ENCODE measurements at places on chromosomes 2 and 18.

- DNase-seq: no peak
These were observed 273.1 kb upstream of the SMIM21 start for GRCh38 chr18:75700561-75700960.

GRCh38 chr2:240796543-240797499 is 23.2 kb downstream of the KIF1A start:
- no peak for DNase-seq

GRCh38 chr2:109726379-109727270 is 67.5 kb upstream of the RGPD5 start:
- no peak for DNase-seq

DNA sequence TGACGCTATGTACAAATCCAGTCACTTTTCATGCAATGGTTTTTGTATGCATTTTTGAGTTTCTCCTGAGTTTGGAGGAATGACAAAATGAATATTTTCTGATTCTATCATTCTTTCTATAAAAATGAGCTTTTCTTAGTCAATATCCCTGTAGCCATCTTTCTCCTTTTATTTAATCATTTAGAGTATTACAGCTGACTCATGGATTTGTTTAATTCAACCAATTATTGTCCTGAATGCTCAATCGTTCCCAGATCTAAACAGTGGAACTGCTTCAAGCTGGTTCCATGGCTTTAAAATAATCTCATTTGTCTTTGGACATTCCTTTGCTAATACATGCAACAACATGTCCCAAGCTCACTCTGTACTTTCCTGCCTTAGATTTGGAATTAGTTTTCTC is 368.8 kb downstream of the ADCYAP1 start:
- DNase-seq: no peak

- DNase-seq: no peak
These were observed 3.1 kb downstream of the KCNE4 start for GRCh38 chr2:223055140-223055539.

GRCh38 chr2:173339807-173340206 is 14.9 kb upstream of the CDCA7 start:
- no peak for DNase-seq

GRCh38 chr2:23545811-23546210 is 160.8 kb downstream of the KLHL29 start:
- DNase-seq: no peak

DNA sequence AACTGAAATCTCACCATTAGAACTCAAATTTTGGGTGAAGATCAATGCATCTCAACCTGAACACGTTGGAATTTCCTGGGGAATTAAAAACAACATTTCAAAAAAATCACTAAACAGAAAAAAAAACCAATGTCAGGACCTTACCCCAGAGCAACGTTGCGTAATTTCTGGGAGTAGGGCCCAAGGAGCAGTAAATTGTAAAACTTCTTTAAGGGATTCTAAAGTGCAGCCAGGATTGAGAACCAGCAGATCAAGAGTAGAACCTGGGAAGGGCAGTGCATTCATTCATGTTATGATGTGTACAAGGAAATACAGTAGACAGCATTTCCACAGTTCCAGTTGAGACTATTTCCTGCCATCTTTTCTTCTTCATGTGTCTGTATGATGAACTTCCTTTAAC is 56.9 kb downstream of the RHBDD1 start:
- DNase-seq: no peak

DNA sequence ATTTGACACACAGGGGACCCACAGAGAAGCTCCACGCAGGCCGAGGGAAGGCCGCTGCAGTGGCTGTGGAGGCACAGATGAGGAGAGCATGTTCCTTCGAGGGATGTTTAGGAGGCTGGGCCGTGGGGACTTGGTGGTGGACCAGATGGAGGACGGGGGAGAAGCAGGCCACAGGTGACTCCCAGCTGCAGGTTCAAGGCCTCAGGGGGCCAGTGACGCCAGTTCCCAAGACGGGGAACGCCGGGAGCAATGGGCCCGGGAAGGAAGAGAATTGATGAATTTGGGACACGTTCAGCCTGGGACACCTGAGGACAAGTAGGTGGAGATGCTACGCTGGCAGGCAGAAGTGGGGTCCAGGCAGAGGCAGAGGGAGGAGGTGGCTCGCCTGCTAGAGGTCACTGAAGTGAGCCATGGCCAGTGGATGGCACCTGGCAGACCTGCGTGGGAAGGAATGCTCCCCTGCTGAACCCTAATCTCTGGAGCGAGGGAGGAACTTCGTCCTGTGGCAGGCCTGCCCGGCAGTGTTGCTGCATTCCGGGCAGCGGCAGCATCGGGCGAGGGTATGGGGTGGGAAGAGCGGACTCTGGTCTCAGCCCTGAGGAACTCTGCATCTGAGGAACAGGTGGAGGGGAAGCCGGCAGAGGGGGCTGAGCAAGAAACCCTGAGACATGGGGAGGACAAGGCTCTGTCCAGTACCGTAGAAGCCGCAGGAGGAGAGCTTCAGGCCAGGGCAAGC is 25.2 kb upstream of the HPCAL1 start:
- DNase-seq: no peak

DNA sequence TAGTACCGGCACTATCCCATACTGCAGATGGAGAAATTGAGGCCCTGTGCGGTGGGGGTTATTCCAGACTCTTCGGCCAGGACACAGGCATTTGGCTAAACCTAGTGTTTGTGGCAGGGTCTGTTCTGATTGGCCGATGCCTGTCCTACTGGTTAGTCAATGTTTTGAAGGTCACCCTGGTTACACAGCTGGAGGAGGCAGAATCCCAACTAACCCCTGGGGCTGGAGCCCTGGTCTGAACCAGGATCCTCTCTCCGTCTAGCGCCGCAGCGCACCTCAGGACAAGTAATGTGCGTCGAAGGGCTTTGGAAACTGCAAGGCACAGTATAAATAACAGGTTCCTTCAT is 19.4 kb downstream of the TEX44 start:
- DNase-seq: no peak

GRCh38 chr2:128300151-128301020 is 18.3 kb downstream of the HS6ST1 start:
- no peak for DNase-seq

- DNase-seq: no peak
These were observed 140.7 kb upstream of the ALKAL2 start for GRCh38 chr2:428591-428990.

DNA sequence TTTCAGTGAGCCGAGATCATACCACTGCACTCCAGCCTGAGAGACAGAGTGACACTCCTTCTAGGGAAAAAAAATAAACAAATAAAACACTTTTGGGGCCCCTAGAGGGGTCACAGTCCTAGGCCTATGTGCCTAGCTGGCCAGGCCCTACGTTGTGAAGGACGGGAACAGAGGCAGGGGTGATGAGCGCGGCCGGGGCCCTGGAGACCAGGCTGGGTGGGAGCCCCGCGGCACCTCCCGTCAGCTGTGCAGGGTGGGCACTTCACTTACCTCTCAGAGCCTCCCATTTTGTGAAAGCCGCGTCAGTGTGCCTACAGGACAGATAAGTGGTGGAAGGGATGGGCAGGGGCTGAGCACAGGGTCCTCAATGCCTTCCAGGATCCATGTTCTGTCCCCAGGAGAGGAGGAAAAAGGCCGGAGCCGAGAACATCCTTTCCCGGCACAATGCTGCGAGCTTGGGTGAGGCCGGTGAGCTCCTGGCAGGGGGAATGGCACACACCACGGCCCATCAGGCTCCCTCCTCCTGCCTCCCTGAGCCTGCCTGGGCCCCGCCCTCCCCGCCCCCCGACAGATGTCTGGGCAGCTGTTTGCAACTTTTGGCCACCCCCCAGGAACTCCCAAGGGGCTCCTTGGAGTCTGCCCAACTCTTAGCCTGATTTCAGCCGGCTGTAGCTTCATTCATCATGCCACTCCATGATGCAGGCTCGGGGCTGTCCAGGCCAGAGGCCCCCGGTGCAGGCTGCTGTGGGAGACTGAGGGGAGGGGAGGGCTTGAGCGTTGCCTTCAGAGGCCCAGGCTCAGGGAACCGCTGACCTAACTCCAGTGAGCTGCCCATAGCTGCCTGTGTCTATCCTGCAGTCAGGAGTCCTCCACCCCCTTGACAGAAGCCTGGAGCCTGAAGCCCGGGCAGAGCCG is 196.5 kb downstream of the TFCP2L1 start:
- no peak for DNase-seq

- no peak for DNase-seq
These were observed 137.8 kb downstream of the PID1 start for GRCh38 chr2:229133155-229133772.

DNA sequence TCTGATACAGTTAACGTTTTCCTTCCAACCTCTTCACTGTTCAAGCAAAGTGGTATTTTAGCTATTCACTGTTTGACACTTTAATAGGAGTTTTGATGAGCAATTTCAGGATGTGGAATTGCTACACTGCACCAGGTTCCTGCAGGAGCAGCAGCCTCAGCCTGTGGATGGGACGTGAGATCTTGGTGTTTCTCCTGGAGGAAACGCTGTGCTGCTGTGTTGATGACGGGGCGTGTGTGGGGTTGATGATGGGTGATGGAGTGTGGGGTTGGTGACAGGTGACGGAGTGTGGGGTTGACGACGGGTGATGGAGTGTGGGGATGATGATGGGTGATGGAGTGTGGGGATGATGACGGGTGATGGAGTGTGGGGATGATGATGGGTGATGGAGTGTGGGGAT is 98.9 kb downstream of the RTP5 start:
- no peak for DNase-seq

- no peak for DNase-seq
These were observed 113.7 kb downstream of the XRCC5 start for GRCh38 chr2:216222650-216223352.

DNA sequence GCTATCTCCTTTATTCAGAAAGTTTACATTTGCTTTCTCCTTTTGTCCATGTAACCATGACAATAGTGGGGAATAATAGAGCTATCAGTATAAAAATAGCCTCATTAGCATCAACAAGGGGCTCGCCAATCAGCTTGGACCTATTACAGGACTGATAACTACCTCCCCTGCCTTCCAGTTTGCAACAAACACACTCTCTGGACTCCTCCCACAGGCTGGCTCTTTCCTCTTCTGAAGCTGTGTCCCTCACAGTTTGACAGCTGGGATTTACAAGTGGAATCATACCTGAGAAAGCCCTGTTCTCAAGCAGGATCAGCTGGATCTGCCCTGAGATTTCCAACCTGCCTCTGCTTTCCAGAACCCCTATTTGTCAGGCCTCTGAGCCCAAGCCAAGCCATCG is 162.5 kb downstream of the GRB14 start:
- DNase-seq: no peak

DNA sequence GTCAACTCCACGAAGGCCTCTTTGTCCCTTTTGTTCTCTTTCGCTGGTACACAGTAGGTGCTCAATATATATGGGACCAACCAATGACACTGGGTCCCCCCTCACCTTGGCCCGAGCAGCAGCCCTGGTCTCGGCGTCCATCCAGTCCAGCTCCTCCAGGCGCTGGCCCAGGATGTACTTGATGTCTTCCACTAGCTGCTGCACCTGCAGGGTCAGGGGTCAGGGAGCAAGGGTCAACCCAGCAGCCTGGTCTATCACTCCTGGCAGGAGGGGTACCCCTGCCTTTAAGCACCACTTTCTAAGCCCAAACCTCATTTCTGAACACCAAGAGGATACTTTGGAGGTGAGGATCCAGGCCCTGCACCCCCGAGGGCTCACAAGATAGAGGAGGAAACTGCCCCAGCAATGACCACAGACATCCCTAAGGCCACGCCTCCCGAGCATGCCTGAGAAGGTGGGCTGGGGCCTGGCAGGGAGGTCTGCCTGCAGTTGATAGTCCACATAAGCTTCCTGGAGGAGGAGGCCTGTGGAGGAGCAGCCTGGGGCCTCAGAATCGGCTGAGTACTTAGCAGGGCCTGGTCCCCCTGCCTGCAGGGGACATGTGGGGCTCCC is 4.2 kb downstream of the ECEL1 start:
- no peak for DNase-seq

DNA sequence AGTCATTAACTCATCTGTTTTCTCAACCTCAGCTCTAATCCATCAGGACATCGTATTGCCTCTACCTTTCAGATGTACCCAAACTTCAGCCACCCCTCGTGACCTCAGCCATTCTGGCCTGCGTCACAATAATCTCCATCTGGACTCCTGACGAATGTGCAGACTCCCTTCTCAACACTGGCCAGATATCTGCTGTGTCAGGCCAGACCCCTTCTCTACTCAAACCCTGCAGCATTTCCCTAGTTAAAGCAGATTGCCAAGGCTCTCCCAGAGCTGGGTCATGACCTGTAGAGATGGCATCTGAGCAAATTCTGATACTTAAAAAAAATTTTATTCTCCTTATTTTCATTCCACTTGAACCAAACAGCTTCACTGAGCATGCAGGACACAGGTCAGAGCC is 69.5 kb upstream of the TMEM18 start:
- DNase-seq: no peak

GRCh38 chr2:67311536-67311935 is 85.6 kb upstream of the ETAA1 start:
- DNase-seq: no peak

Measured in stimulated activated CD4-positive, alpha-beta T cell treated with anti-CD3 and anti-CD28 coated beads, Interleukin-1b, Interleukin-23, amount 100 ng/mL, for 1 hour (primary cell).